ENCODE measurements at places on chromosomes 13 and 19.
A peak's percentile ranks its signal among the peaks of the same experiment; 100 is the strongest.

DNA sequence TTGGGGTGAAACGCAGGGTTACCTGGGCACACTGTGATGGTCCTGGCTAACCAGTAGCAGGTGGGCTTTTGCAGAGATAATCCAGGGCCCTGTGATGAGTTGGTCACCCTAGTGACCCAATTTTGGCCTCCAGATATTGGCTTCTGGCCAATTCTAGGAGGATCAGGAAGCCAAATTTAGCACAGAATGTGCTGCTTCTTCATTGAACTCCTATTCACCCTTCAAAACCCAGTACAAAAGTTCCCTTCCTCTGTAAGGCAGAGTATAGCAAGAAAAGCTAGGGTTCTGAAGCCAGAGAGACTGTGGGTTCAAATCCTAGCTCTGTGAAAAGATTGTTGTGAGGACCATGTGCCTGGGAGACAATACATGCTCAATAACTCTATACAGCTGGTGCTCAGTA lies 70.8 kb downstream of the INSR start:
- DNase-seq: no peak

- no peak for DNase-seq
Measured at GRCh38 chr13:109918179-109918711, 131.9 kb upstream of the IRS2 start.

DNA sequence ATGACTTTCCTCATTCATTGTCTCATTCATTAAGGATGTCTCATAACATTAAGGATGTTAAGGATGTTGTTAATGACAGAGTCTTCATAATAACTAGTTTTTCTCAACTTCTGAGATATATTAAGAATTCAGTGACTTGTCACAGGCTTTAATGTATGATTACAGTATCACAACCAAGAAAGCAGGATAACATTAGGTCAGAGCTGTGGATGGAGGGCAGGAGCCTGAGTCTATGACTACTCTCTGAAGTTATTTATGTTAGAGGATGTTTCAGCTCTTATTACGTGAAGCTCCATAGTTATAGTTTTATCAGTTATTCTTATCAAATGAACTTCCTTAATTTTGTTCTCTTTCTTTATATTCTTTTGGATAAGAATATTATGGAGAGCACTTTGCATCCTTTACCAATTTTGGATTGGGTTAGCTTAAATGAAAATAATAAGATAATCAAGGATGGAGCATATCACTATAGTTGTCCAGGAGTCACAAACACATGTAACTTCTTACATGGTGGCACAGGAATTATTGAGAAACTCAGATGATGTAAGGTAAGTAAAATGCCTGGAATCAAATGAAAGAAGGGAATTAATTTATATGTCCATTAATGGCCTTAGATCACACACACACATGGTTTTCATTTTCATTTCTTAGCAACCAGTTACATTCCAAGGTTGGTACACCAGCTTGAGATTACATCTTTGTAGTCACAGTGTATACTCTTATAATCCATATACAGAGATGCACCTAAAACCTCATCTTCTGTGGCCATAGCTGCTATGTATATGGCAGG lies 57.0 kb downstream of the SLC10A2 start:
- DNase-seq: no peak

DNA sequence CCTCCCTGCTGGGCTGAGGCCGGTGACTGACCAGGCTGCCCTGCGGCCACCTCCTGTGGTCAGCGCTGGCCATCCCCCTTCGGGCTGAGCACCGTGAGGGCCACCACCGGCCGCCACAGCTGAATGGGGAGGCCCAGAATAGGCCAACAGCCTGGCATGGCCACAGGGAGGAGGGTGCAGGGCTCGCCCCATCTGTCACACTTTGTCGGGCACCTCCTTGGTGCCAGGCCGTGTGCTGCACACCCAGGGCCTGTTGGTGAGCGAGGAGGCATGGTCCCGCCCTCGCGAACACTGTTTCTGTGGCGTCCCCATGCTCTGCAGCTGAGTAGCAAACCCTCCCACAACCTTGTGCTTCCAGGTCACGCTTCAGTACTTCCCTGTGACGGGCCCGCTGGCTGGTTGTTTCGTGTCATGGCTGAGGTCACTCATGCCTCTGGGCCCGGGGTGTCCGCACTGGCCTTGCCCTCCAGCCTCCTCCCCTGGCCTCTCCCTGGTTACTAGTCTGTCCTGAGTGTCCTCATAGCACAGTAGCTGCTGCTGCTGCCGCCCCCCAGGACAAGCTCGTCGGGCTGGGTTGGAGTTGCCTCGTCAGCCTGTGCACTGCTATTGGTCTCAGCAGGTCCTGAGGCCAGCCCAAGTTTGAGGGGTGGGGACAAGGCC lies 15.2 kb downstream of the EPN1 start:
- no peak for DNase-seq

DNA sequence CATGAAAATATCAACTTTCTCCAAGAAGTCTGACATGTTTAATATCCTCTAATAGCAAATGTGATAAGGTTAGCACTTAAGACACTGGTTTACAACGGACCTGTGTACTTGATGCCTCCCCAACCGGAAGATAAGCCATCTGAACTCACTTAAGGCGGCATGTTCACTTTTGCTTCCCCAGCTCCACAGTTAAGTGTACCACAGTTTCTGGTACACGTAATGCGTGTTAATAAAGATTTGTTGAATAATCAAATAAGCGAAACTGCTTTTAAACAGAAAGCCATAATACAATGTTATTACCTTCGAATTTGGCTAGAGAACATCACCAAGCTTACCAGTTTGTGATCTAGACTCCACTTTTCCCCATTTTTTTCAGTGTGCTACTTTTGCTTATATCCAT lies 1.4 kb upstream of the PAN3 start:
- no peak for DNase-seq

- no peak for DNase-seq
Measured at GRCh38 chr19:29812881-29813275, 1.1 kb downstream of the CCNE1 start.

- DNase-seq: no peak
Measured at GRCh38 chr13:34335014-34336007, 517.4 kb downstream of the RFC3 start.

- DNase-seq: no peak
Measured at GRCh38 chr13:93173654-93174053, 53.0 kb upstream of the GPC6 start.

- no peak for DNase-seq
Measured at GRCh38 chr13:97757807-97758206, 195.7 kb upstream of the IPO5 start.

- DNase-seq: no peak
Measured at GRCh38 chr19:30154410-30154809, 212.4 kb downstream of the URI1 start.

- no peak for DNase-seq
Measured at GRCh38 chr13:43728421-43728820, 58.4 kb downstream of the ENOX1 start.

GRCh38 chr13:34943436-34944273 lies 1.6 kb downstream of the NBEA start:
- DNase-seq: no peak

- DNase-seq: no peak
Measured at GRCh38 chr19:2912306-2912705, 11.6 kb downstream of the ZNF57 start.

- no peak for DNase-seq
Measured at GRCh38 chr13:40145139-40145538, 489.7 kb downstream of the COG6 start.

- no peak for DNase-seq
Measured at GRCh38 chr13:108594153-108594552, 35.3 kb upstream of the MYO16 start.

DNA sequence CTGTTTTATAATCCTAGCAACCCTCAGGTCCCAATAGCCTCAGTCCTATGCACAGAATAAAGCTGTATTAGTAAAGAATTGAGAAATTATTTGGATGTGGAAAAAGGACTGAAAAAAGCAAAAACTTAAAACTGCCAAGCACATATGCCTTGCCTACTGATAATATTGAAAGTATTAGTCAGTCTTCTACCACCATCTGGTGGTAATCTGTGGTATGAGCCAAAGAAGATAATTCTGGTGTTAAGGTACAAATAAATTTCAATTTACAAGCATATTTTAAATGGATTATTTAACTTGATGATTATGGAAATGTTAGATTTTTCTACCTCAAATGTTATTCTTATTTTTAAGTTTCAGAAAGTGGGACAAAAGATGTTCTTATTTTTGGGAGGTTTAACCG lies 460.3 kb upstream of the KLHL1 start:
- DNase-seq: peak; percentile 2

GRCh38 chr13:94115054-94115453 lies 364.4 kb downstream of the DCT start:
- no peak for DNase-seq

- peak; percentile 25 for DNase-seq
Measured at GRCh38 chr13:100646030-100646673, 28.4 kb downstream of the TMTC4 start.

- no peak for DNase-seq
Measured at GRCh38 chr19:46495786-46496099, at the start of gene PNMA8B. Gene PNMA8B (minus strand): TSS chr19:46495867. CDS start chr19:46495465, 402 bp downstream.

DNA sequence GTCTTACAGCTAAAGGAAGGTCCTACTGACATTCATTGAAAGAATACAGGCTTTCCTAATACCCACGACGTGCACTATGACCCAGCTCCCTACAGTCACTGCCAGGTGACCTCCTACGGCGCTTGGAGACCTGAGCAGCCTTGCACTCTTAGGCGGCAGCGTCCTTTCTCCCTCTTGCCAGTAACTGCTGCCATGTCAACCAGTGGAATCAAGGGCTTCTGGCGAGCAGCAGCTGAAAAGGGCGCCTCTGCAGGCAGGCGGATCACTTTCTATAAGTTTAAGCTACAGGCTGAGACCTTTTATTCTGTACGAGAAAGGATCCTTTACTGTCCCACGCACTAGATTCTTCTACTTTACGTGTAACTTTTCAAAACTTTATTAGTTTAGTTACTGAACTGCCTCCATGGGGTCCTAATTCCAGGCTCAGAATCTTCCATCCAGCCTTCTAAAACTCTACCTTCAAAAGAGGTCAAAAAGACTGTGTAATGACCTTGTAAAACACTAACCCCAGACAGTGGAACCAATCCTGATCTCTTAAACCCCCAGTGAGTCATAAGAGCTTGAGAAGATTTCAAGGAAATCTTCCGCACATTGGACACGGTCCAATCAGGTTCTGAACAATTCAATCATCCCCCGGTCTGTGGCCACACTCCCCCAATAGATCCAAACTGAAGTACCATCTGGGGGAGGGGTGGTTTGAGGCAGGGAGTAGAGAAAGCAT lies 1.9 kb downstream of the KCTD12 start:
- no peak for DNase-seq

GRCh38 chr13:40056898-40057619 lies 401.6 kb downstream of the COG6 start:
- no peak for DNase-seq

DNA sequence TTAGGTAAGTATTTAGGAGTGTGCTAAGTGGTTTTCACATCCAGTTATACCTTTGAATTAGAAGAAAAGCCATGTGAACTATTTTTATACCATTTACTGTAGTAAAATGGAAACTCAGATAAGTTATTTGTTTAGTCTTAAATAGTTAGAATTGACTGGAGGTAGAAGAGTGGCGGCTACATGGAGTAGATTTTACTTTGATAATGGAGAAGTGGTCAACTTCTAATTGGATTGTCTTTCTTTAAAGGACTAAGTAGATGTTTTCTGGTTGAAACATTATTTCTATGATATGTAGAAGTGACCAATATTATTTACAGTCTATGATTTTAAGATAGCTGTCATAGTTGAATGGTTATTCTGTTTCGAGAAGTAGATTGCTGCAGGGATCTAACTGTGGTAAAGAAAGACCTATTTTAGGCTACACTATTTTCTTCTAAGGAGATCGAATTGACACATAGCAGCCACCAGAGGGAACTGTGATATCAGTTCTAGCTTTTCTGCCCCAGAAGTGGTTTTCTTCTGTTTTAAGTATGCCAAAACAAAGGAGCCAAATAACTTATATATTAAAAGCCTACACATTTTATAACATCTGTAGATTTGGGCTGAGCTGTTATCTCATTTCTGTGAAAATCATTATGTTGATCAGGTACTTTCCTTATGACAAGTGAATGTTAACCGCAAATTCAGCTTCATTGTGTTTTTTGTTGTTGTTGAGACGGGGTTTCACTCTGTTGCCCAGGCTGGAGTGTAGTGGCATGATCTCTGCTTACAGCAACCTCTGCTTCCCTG lies 26.1 kb downstream of the ZMYM2 start:
- peak; percentile 58 for DNase-seq

DNA sequence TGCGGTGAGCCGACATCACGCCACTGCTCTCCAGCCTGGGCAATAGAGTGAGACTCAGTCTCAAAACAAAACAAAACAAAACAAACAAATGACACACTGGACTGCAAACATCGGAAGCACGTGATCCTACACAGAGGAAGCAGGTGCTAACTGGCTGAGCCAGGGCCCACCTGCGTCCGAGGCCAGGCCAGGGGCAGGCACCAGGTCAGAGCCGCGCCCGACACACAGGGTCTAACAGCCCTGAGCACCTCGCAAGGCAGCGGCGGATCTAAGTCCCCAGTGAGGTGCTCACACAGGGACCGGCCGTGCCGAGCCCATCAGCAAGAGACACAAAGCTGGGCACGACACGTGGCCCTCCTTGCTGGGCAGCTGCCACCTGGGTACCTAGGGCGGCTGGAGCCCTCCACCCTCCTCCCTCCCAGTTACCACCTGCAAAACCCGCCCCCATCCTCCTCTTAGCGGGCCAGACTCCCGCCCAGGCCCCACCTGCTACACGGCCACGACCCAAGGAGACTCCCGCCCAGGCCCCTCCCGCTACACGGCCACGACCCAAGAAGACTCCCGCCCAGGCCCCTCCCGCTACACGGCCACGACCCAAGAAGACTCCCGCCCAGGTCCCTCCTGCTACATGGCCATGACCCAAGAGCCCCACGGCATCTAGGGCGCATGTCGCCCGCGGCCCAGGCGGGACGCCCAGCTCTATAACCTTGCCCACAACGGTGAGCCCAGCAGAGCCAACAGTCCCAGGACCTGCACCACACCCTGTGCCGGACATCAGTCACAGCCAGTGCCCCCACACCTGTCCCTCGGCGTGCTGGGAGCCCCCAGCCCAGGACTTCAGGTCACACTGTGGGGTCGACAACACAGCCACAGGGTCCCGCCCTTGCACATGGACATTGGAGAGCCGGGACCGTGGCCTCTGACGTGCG lies 15.6 kb downstream of the AP3D1 start:
- no peak for DNase-seq

- no peak for DNase-seq
Measured at GRCh38 chr19:4606921-4607678, 32.2 kb upstream of the TNFAIP8L1 start.

DNA sequence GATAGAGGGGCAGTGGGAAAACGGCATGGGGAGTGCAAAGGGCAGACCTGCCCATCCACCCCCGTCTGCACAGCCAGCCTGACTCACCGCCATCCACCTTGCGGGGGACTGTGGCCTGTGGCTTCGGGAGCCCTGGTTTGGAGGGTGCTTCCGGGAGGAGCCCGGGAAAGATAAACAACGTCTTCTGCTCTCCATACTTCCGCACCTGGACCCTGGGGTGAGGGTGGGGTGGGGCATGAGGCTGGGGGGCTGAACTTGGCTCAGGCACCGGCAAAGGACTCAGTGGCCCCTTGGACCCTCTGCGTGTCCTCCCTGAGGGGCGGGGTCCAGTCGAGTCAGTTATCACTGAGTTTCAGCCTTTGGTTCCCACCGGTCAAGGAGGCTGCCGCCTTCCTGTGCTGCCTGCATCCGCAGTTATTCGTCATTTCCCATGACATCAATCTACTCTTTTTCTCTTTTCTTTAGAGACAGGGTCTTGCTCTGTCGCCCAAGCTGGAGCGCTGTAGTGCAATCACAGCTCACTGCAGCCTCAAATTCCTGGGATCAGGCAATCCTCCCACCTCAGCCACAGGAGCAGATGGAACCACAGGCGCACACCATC lies 3.2 kb downstream of the GPR108 start:
- DNase-seq: no peak

- no peak for DNase-seq
Measured at GRCh38 chr13:29187584-29187983, 367.4 kb downstream of the MTUS2 start.

GRCh38 chr19:14473073-14473977 lies 1.8 kb downstream of the PTGER1 start:
- peak; percentile 28 for DNase-seq

All from hepatic stellate cell (primary cell).